ENCODE measurements at places on chromosomes 11 and 22.

GRCh38 chr11:67312187-67313021 lies 9.1 kb downstream of the SSH3 start:
- DNase-seq, result no peak

GRCh38 chr22:27842669-27843431 lies 41.3 kb upstream of the MN1 start:
- no peak for DNase-seq

DNA sequence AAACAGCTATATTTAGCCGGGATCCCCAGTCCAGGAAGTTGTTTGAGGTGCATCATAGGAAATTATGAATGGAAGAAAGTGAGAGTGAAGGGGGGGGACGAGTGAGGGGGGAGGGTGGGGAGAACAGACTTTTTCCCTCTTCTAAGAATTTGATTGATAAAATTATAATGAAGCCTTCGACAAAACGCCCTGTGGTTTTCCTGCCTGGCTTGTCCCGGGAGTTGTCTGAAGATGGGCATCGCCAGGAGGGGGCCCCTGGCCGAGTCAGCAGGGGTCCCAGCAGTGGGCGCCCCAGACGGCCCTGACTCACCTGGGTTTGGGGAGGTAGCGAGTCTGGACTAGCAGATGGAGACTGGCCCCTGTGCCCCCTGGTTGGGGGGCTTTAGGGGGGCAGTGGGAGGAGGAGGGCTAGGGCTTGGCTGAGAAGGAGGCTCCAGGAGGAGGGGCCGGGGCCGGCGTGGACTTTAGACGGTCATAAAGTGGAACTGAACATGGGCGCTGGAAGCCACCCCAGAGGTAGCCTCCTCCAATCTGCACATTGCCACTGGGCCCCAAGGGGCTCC lies 336 bp upstream of the LIF start:
- DNase-seq, result no peak

GRCh38 chr11:82869657-82870056 lies 30.6 kb downstream of the PRCP start:
- DNase-seq, result no peak

- DNase-seq, result no peak
Observed at GRCh38 chr11:34444428-34444827, 5.7 kb downstream of the CAT start.

Data from amygdala (tissue), 56 donors.